CD14-positive monocyte (primary cell): ENCODE measurements at places on chromosomes 1 and 21.

GRCh38 chr1:1093610-1093943 lies 19.5 kb upstream of the RNF223 start:
- H3K27me3 ChIP-seq, result no peaks in the 10 kb centered on the region
- H3K4me3 ChIP-seq, result no peak overlapping the region
- H3K4me1 ChIP-seq, result no peaks in the 10 kb centered on the region
- H3K27ac ChIP-seq, result no peak overlapping the region
- DNase-seq, result no peak

GRCh38 chr1:10340930-10341590 lies 57.8 kb upstream of the PGD start:
- no peaks in the 10 kb centered on the region for H3K27me3 ChIP-seq
- no peak for DNase-seq
- H3K4me1 ChIP-seq, result no peaks in the 10 kb centered on the region
- no peak overlapping the region for H3K4me3 ChIP-seq

DNA sequence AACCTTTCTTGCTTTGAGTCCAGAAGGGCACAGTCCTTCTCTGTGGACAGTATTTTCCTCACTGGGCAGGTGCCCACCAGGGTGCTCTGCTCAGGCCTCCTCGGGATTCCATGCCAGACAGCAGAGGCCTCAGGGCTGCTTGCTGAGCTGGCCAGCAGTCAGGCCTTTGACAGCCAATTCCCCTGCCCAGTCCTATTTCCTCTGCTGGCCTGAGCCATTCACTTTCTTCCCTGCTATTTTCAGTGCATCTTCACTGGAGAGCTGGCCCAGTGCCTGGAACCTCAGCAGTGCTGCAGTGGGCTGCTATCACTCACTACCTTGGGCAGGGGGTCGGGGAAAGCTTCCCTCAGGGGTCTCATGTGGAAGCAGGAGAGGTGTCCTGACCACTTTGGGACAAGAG lies 33.2 kb downstream of the KCNA10 start:
- H3K27me3 ChIP-seq, result no peaks in the 10 kb centered on the region
- peaks cover 11% of the 10 kb centered on the region for H3K4me1 ChIP-seq
- no peak overlapping the region for H3K27ac ChIP-seq
- no peaks in the 10 kb centered on the region for H3K36me3 ChIP-seq
- DNase-seq, result no peak

GRCh38 chr1:76433526-76433925 lies 359.0 kb downstream of the ST6GALNAC3 start:
- DNase-seq, result no peak
- H3K4me3 ChIP-seq, result no peak overlapping the region
- no peak overlapping the region for H3K27ac ChIP-seq
- H3K27me3 ChIP-seq, result no peaks in the 10 kb centered on the region
- no peaks in the 10 kb centered on the region for H3K4me1 ChIP-seq
